ENCODE measurements at places on chromosomes 1 and 21.

DNA sequence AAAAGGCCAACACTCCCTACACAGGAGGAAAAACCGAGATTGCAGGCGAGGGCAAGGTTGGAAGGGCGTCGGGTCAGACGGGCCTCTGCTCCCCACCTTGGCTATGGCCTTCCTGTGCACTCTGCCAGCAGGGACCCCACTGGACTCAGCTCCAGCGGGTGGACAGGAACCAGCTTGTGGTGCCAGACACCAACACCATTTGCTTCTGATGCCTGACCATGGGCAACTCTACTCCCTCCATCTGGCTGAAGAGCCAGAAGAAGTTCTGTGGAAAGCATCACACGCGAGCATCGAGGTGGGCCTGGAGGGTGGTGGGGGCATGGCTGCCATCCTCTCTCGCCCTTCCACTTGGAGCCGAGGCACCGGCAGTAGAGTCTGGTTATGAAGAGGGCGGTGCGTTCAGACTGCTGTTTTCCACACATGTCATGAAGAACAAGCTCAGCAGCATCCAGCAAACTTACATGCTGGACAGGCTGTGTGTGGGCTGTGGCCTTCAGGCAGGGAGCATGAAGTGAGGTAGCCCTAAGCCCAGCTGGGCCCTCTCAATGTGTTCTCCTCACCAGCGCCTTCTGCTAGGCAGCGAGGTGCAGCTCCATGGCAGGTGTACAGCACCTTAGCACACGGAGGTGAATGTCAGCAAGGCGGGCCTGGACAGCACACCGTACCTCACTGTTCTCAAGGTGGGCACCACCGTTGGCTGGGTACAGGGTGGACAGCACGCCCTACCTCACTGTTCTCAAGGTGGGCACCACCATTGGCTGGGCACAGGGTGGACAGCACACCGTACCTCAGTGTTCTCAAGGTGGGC is 15.6 kb upstream of the ZNF669 start:
- no peak for DNase-seq

- DNase-seq, result no peak
These were observed 357.4 kb downstream of the LMO4 start for GRCh38 chr1:87686136-87686495.

DNA sequence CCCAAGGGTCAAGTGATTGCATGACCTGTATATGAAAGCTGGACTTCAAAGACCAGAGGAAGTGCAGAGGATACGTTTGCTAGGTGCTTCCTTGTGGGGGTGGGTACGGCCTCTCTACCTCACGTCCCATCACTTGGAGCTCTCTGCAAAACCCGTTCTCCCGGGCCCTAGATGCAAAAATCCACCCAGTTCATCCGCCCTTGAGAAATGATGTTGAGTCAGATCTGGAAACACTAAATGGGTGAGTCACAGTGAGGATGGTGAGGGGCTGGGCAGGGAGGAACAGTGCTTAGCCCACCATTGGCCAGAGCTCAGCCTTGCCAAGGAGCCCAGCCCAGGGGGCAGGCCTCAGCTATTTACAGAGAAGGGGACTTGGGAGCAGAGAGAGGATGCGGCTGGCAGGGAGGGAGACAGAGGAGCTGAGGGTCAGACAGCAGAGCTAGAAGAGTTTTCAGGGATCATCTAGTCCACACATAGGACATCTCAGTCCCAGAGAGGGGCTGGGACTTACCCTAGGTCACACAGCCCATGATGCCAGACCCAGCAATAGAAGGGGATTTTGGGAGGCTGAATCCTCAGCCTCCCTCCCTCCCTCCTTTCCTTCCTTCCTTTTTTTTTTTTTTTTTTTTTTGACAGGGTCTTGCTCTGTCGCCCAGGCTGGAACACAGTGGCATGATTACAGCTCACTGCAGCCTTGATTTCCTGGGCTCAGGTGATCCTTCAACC is 14.6 kb downstream of the ARHGEF10L start:
- no peak for DNase-seq

DNA sequence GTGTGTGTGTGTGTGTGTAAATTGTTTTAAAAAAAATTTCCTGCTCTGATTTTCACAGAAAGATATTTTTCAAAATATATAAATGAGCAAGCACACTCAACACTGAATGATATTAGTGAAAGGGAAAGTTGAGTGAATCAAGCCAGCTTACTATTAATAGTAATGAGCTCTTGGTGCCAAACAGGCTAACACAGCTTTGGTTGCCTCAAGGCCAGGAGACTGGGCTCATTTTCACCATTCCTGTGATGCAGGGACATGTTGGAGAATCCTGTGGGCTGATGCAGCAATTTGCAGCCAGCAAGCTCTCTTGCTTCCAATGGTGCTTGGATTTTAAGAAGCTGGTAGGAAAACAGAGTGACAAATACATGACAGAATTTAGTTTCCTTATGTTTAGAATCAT is 30.2 kb downstream of the PLA2G4A start:
- DNase-seq, result no peak

GRCh38 chr1:22105611-22106207 is 37.2 kb downstream of the WNT4 start:
- no peak for DNase-seq

- DNase-seq, result no peak
These were observed 79.3 kb downstream of the RPS6KA1 start for GRCh38 chr1:26608895-26609294.
